ENCODE measurements at places on chromosomes 5 and 9.

- peak; percentile 73 for DNase-seq
Measured at GRCh38 chr9:136283291-136284235, 20.3 kb downstream of the CCDC187 start.

DNA sequence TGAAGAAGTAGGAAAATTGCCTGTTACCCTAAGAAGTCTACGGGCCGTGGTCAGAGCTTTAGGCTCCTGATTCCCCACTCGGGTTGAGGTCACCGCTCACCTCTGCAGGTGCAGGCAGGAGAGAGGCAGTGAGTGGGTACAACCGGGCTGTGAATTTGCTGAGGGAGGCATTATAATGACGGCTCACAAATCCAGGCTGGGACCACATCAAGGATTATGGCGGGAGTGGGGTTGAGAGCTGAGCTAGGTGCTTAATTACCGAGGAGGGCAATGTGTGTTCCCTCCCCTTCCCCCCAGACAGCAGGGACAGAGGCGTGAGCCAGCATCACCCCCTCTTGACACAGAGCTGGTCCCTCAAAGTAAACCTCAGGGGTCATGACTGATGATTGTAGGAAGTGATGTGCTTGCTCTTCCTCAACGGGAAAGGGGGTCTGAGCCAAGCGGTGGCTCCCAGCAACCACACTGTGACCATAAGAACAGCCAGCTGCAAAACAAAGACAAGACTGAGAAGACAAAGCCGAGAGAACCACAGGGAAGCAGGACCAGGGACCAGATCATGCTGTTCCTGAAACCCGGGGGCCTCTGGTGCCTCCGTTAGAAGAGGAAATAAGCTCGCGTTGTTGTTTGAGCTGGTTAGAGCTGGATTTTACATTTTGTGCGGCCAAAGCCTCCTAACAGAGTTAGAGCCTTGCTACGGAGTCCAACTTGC lies 77.7 kb downstream of the OLFM1 start:
- DNase-seq, result no peak

DNA sequence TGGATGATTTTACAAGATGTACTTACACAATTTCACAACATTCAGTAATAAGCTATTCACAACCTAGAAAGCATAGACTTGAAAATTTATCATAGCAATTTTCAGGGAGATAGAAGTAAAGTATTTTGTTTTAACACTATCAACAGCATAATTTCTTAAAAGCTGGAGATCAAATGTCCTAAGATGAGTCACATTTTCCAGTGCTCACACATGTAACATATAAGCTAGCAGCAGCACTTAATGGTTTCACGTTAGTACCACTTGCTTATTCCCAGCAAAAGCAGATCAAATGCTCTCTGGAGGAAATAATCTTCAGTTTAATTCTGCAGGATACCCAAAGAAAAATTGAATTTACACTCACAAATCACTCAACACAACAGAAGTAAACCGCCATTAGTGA lies 6.5 kb downstream of the OR13C8 start:
- no peak for DNase-seq

GRCh38 chr5:141656396-141656795 lies 5.2 kb upstream of the FCHSD1 start:
- DNase-seq, result no peak

DNA sequence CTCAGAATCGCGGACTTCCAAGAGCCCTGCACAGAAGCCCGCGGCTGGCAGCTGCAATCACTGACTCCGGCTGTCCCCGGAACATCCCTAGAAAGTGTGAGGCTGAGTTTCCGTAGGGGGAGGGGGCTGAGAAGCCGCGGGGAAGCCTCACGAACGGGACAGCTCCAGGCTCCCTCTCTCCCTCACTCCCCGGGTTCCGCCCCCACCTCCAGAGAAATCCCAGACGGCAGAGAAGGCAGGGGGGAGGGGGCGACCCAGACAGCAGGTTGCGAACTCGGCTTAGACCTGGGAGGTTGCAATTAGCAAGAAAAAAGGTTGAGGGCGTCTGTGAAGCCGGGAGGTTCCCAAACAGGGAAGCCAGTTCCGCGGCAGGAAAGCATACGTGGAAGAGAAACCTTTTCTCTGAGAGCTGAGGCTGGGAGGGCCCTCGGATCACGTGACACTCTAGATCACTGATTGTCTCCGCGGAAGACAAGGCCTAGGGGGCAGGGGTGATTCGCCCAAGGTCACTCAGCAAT lies 73.8 kb upstream of the CPLX2 start:
- DNase-seq, result no peak

DNA sequence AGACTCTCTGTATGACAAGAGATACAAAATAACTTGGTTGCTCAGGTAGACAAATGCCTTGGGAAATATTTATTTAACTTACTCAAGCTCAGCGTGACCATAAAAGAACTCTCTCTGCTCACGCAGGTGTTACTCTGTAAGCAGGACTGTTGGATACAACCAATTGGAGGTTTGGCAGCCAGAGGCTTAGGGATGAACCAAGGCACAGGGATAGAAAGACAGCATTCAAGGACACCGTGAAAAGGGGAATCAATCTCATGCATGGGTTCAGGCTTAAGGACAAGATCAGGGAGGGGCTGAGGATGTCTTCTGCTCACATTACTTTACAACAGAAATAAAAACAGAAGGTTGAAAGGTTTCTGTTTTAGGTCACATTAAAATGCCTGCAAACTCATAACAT lies 389.0 kb upstream of the BRINP1 start:
- no peak for DNase-seq

DNA sequence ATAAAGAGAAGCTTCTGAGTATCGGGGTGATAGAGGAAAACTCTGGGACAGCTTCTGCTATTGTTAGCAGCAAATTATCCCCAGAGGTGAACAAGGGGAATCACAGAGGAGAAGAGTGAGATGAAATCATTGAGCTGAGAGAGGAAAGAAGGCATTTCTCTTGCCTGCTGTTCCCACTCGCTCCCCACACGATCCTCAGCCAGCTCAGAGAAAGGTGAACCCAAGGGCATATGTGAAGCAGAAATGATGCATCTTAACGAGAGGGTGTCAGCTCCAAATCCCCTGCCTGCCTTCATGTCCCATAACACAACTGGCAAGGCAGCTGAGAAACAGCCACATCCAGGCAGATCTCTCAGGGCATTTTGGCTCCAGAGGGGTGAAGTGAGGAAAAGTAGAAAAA lies 111.6 kb downstream of the BRINP1 start:
- no peak for DNase-seq

- no peak for DNase-seq
Measured at GRCh38 chr5:53029608-53030007, 40.5 kb downstream of the ITGA2 start.

Data from activated CD8-positive, alpha-beta memory T cell treated with anti-CD3 and anti-CD28 coated beads, Interleukin-2, amount 50 U/mL, for 4 hours (primary cell).